Right lung (tissue), 10 donors: ENCODE measurements at places on chromosomes 2 and 18. TPM values are rescaled to one million over a fixed set of nuclear protein-coding genes. Genes with fewer than 3 reads are reported as not detected.

DNA sequence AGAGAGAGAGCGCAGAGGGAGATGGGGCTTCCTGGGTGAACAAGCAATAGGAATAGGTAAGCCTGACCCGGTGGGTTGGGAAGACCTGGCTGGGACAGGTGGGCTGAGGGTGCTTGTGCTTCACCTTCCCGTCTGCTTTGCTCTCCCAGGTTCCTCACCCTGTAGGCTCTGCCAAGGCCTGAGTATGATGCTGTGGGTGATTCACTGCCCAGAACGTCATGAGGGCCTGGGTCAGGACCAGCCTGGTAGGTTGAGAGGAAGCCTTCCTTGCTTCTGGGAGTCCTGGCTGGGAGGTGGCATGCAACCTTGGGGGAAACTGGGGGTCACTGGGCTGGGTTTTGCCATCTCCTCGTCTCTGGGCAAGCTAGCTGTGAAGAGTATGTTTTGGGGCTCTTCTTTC lies 220.2 kb upstream of the APCDD1 start:
- no peak for DNase-seq

Gene SLC9A4
- polyA plus RNA-seq = 0.03 TPM

DNA sequence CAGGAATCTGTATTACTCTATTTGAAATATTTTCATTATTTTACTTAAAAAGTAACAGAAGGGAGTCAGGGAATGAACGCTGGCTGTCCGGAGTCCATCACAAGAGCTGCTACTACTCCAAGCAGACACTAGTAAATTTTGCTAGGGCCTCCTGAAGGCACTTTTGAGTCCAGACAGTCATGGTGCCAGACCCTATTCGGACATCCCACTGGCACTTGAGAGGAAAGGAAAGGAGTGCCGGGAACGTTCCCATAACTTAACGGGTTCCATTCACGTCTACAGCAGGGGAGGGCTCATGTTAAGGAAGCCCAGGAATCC lies 563 bp upstream of the GMCL1 start:
- no peak for DNase-seq

DNA sequence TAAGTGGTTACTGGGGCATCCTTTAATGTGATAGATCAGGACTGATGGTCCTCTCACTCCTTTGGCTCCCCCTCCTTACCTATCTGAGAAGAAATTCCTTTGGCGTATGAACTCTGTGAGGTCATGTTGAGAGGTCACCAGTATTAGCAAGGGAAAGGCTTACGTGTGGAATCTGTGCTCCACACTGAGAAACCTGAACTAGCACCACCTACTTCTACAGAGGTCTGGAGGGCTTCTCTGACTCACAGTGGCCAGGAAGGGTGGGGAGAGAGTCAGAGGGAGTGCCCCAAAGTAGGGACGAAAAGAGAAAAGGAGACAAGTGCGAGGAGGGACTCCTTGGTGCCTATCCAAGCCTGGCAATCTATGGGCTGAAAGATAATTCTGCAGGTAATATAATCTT lies 348.6 kb downstream of the TNS1 start:
- DNase-seq = no peak

- DNase-seq = no peak
These were observed 237.6 kb upstream of the UBE2E3 start for GRCh38 chr2:180742801-180743200.

DNA sequence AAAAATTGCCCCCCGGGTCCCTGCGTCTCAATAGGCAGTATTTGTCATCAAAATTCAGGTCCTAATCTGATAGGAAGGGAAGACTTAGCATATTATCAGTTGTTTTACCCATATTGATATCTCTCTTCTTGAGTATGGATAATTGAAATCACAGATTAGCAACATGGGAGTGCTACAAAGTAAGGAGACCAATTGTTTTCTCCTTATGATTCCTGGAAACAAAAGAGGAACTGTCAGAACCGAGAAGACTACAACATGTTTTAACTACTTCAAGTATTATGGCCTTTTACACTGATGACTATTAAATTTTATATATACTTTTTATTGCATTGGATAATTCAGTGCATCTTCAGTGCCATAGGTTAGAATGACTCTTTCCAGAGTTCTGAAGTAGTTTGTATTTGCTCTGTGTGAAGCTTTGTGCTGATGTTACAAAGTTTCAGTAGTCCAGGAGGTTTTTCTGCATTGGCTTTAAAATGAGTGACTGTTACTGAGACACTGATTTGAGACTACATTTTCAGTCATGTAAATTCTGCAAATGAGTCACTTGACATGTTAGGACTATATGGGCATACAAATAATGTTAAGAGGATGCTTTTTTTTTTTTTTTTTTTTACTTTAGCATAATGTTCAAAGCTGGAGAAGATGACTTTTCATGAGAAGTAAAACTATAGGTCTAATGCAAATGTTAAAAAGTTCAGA lies 19.7 kb upstream of the TLK1 start:
- no peak for DNase-seq

DNA sequence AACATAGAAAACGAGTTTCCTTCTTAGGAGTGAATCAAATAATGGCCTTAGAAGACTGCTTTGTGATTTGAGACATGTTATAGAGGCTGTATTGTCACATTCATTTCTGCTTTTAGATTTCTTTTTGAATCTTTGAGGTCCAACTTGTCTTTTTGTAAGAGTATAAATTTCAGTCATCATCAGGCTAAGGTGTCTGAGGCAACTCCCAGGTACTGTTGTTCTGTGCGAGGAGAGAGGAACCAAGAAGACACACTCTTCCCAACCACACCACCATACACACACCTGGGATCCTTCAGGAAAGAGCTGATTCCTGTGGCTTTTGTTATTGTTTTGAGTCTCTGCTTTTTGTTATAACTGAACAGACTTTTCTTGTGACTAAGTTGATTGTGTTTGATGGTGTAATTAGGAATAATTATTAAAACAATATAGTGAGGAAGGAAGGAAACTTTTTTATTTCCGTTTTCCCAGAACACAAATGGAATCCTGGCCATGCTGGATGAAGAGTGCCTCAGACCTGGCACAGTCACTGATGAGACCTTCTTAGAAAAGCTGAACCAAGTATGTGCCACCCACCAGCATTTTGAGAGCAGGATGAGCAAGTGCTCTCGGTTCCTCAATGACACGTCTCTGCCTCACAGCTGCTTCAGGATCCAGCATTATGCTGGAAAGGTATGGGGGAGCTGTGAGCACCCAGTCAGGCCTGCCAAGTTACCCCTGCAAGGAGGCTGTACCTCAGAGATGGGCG lies 140.4 kb downstream of the MYO1B start:
- no peak for DNase-seq
